T1000 (cell line): ENCODE measurements at places on chromosomes 4 and X.

- no peak for DNase-seq
Measured at GRCh38 chrX:110145854-110146253, 142.9 kb downstream of the TMEM164 start.

GRCh38 chrX:97685753-97686152 lies 802.0 kb downstream of the RPA4 start:
- DNase-seq = no peak

DNA sequence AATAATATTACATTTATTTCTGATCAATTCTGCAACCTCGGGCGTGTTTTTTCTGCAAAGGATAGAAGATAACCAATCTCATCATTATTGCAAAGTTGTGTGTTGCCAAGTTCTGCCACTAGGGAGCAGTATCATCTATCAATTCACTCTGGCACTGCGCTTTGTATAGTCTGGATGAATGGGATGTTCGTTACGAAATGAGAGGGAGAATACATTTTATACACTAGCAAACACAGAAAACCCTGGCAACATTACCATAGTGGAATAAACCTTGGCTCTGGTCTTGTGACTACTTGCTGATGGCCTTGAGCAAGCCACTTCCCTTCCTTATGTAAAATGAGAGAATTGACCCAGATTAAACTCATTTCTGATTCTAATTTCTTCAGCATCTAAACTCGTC lies 97.5 kb upstream of the ZNF518B start:
- DNase-seq = peak; percentile 30

DNA sequence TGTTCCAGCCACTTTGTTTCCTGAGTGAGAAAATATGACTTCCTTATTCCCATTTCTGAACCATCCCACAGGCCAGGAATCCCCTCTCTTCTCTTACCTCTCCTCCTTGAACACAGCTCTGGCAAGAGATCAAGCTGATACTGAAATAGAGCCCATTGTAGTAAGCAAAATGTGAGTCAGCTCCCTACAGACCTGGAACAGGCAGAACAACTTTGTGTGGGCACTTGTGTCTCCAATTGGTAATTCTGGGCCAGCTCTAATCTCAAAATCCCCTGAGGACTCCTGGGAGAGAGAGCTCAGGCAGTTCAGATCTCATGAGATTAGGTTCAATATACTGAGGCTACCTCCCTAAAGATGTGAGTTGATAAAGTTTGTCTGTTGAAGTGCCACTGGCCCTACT lies 213.5 kb downstream of the GUCY2F start:
- DNase-seq = no peak

DNA sequence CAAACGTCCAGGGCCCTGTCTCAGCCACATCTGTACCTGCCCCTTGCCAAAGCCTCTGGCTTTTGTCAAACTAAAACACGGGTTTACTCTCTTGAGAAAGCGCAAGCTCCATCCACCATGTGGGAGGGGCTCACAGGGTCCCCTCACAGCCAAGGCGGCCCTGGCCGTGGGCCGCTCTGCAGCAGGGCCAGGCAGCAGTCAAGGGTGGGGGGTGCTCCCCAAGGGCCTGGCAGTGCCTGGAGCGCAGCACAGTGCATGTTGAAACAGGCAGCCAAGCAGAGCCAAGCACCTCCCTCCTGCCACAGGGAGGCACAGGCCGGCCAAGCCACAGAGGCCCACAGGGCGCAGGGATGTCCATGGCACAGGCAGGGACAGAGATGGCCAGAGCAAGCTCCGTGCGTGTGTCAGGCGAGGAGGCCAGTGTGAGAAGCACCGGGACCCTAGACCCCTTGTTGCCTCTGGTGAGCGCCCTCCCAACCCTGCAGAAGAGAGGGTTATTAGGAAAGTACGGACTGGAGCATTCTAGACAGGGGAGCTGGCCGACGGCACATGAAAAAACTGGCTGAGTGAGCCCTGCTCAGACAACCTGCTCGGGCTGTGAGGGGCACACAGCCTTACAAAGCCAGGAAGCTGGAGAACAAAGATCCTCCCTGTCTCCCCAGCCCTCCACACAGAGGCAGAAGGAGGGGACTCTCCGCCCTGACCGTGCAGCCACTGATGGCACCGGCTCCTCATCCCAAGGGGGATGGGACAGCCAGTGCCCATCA lies 39.0 kb downstream of the FAM53A start:
- DNase-seq = no peak

- DNase-seq = no peak
Measured at GRCh38 chr4:77015390-77015789, 60.4 kb downstream of the CCNI start.

DNA sequence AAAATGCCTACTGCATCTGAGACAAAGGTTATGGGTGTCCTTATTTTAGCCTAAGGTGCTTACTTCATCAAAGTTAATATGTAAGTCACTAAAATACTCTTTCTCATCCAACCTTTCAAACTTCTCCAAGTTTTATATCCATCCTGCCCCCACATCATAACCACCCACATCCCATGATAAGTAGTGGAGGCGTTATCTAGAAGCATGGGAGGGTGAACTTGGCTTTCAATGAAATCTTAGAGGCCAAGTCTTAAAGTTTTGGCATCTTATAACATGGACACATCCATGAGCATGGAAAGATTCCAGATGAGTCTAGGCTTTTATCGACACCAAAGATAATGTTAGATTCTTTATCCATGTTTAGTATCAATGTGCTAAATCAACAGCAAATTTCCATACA lies 22.9 kb upstream of the SEC24D start:
- no peak for DNase-seq

DNA sequence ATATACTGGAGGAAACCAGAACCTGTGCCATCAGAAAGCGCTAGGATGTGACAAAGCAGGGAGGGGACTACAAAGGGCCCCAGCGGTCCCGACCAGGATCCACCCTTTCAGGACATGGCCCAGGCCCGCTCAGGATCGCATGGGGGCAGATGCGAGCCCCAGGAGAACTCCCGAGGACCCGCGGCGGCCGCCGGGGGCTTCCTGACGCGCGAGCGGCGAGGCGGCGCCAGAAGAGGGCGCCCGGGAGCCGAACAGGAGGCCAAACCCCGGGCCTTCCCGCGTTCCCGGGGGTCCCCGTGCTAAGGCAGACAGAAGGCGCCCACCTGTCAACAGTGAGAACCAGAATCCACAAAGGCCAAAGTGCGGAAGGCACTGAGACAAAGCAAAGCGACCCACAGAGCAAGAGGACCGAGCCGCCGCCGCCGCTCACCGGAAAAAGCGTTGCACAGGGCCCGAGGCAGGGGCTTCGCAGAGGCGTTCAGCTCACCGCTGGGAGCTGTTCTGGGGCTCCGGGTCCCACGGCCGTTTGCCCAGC lies 7.3 kb upstream of the OPN1LW start:
- no peak for DNase-seq

DNA sequence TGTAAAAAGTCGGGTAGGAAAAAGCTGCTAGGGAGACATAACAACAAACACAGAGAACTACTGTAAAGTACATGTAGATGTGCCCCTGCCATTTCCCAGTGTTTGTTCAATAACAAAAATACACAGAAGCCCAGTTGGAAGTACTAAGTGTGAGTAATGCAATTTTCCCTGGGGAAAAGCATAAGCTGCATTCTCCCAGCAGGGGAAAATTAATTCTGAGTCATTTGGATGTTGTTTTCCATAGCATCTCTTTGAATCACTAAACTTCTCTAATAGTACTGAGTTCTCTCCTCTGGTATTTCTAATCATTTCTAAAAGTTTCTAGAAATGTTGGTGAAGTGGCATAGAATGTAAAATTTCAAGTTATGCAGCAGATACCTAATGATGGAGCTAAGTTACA lies 1114.9 kb downstream of the C4orf33 start:
- peak; percentile 4 for DNase-seq

DNA sequence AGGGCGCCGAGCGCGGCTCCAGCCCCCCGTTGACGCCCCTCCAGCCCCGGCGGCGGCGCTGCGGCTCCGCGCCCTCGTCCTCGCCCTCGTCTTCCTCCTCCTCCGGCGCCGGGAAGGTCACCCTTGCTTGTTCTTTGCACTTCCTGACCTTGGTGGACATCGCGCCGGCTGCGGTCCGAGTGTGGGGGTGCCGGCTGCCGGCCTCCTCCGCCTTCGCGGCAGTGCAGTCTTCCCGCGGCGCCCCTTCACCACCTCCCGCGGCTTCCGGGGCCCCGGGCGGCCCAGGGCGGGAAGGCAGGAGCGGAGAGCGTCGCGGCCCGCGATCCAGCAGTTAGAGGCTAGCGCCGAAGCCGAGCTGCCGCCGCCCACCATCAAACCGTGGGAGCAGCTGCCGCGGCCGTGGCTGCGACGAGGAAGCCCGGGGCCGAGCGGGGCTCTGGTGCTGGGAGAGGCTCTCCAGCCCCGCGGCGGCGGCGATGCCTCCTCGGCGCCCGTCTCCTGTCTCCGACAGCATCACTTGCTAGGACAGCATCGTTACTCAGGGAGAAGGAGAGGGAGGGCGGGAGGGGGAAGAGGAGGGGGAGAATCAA lies at the start of gene TRPC3:
Gene TRPC3, minus strand, starts transcription at position 540 of the 590 bp plus-strand sequence. Its CDS starts 380 bp downstream, at position 160.
- DNase-seq = peak; percentile 51

DNA sequence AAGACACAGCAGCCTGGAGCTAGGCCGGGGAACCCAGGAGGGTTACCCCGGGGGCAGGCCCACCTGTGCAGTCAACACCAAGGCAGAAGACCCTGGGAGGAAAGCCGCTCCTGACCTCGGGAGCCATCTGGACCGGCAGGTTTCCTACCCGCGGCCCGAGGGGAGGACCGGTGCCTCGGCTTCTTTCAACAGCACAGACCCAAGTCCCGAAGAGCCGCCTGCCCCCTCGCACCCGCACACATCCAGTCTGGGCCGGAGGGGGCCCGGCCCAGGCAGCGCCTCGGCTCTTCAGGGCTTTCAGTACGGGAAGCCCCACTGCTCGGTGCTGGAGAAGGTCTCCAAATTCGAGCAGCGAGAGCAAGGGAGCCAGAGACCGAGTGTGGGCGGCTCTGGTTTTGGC lies 157.8 kb downstream of the SOWAHB start:
- no peak for DNase-seq
